T follicular helper cell (primary cell): ENCODE measurements at places on chromosomes 3 and 15.
A peak's percentile ranks its signal among the peaks of the same experiment; 100 is the strongest.

DNA sequence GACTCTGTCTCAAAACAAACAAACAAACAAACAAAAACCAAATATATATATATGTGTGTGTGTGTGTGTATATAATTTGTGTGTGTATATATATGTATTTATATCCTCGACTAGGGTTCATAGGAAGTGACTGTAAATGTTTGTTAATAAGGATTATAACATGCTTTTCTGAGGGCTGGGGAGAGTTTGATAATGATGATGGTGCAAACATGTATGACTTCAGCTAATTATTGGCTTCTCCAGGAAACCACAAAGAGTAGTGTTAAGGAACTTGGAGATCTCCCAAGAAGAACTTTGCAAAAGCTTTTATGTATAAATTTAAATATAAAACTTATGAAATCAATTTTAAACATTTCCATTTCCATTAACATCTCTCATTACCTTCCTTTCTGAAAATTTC, 3.9 kb upstream of the OPA1 start:
- no peak for DNase-seq

- DNase-seq, result no peak
These were observed 462.5 kb downstream of the MAGI1 start for GRCh38 chr3:65576228-65576627.

GRCh38 chr15:85727068-85727467, 67.7 kb downstream of the KLHL25 start:
- no peak for DNase-seq

DNA sequence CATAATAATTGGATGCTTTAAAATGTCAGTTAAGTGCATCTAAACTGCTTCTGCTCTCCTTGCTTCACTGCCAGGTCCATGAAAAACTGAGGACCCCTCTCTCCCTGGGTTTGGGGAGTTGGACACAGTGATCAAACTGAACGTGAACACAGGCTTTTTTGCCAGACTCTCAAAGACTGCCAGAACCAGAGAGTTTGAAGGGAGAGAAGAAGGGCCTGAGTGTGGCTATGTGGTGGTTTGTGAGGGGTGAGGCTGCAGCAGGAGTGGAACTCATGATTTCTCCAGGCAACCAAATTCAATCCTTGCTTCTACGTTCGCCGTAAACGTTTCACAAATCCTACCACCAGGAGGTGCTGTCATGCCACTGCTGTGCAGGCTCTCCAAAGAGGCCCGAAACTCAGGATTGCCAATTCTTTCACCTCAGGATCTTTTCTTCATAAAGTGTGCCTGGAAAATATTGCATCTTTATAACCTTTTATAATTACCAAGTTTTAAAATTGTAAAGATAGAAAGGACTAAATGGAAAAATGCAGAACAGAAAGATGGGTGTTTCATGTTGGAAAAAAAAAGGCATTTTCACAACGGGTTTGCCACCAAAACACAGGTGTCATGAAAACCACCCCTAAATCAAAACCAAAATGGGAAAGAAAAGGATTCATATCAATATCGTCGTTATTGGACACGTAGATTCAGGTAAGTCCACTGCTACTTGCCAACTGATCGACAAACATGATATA, 19.7 kb downstream of the TM4SF4 start:
- DNase-seq, result no peak

DNA sequence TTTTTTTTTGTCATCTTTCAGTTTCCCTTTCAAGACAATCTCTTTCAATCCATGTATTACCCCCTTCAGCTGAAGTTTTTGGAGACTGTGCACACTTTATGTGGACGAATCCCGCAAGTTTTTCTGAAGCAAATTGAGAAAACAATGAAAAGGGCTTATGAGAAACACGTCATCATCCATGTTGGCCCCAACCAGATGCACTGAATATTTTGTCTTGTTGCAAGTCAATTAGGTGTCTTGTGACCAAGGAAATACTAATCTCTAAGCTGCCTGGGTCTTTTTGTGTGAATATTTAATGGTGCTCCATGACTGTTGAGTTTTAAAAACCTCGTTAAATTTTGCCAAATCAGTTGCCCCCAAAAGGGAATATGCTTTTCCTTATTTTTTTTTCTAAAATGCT, 21.7 kb upstream of the PPP4R2 start:
- no peak for DNase-seq

DNA sequence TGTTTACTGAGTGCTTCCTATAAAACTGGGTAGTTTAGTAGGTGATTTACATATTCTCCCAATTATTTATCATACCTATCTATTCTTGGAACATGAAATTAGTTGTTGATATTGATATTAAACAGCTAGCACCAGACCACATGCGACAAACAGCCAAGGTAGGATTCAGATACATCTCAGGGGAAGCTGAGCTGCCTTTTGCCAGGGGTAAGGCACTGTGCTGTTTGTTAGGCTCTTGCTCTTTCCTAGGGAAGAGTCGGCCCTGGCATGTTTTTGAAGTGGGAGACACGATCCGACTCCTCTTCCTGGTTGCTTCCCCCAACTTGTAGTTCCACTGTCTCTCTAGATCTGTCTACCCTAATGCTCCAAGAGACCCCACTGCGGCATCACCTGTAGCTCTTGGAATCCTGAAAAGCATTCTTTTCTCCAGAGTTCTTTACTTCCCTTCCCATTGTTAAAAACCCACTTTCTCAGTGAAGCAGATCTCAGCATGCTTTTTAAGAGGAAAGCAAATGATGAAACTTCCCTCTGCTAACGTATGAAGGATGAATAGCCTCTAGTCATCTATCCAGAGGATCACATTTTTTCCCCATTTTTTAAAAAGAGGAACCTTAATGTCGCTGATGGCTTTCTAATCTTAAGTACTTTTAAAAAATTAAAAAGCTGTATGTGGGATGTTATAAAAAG, 138.4 kb downstream of the GHSR start:
- DNase-seq, result no peak

GRCh38 chr3:29332195-29332637, 51.3 kb downstream of the RBMS3 start:
- no peak for DNase-seq

- no peak for DNase-seq
These were observed 42.3 kb upstream of the CORO2B start for GRCh38 chr15:68536331-68537095.

DNA sequence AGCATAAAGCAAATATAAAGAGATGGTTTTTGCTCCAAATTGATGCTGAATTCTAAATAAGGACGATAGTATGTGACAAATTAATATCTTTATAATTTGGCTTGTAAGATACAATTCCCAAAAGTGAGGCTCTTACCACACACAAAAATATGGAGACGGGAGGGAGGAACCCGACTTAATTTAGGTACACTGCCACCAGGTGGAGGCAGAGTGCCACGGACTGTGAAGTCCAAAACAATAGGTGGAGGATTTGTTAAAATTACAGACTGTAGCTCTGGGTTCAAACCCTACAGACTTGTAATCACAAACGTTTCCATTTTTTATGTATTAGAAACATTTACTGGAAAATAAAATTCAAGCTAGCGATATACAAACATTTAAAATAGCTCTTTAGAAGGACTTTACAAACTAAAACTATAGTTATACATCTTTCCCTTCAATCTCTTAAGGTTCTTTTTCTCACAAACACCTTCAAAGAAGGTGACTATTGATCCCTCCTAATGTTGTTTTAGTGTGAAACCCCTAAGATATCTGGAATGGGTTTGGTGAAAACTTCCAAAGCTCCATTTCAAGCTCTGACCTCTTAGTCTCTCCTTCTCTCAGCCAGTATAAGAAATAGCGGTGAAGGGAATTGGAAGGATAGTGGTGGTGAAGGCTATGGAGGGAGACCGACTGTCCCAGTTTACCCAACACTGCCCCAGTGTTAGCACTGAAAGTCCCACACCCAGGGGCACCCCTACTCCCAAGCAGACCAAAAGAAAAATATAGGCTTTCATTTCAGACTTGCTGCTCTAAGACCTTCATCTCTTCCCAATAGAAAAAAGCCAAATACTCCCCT, 89.7 kb downstream of the AQP9 start:
- peak; percentile 41 for DNase-seq

- no peak for DNase-seq
These were observed 338.3 kb upstream of the ZNF385D start for GRCh38 chr3:22089284-22089683.

DNA sequence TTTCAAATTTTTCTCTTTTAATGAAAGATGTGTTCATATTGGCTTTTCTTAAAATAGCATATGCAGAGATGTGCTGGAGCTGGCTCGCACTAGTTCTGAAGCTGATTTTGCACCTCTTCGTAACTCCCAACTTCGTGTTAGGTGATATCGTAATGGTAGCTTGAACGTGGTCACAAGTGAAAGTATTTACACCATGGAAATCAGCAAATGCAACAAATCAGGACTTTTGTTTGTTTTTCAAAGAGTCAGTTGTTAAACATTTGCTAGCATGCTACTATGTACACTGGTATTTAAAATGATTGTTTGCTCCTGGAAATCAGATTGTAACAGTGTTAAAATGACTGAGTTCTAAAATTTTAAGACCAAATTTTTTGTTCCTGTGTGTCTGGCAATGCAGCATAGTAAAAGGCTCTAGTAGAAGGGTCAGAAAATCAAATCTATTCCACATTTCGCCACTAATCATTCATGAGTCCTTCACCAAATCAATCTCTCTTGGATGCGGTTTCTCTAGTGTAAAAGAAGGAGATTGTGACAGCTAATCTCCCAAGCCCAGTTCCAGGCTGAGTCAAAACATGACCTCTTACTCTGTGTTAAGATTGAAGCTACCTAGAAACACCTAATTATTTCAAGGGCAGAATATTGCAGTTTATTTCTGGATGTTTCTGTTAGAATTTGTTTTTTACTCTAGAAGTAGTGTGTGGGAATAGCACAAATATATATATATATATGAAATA, 34.3 kb upstream of the CMC1 start:
- no peak for DNase-seq

GRCh38 chr15:70923311-70924080, 30.9 kb downstream of the LRRC49 start:
- DNase-seq, result no peak

DNA sequence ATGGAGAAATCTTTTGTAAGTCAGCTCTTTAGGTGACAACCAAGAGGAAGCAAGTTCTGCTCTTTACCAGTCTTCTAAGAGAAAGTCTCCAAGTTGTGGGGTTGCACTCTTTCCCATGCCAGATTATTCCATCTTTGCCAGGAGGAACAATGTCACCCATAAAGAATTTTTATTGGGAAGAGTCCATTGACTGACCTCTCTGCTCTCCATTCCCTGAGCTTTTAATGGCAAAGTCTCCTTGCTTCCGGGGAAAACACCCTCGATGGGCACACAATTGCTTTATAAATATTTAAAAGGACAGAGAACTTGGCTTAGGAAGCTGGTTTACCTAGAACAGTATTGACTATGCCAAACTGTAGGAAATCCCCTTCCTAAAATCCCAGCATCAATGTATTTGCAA, 19.9 kb upstream of the UBE2E1 start:
- DNase-seq, result no peak

- DNase-seq, result no peak
These were observed 5.9 kb upstream of the C15orf39 start for GRCh38 chr15:75195766-75196241.
